Left cardiac atrium (tissue), 4 donors: ENCODE measurements at places on chromosomes 16 and 17. TPM values are rescaled to one million over a fixed set of nuclear protein-coding genes. Genes with fewer than 3 reads are reported as not detected.

DHRS7C gene
- total RNA-seq, result 82.3 TPM

DNA sequence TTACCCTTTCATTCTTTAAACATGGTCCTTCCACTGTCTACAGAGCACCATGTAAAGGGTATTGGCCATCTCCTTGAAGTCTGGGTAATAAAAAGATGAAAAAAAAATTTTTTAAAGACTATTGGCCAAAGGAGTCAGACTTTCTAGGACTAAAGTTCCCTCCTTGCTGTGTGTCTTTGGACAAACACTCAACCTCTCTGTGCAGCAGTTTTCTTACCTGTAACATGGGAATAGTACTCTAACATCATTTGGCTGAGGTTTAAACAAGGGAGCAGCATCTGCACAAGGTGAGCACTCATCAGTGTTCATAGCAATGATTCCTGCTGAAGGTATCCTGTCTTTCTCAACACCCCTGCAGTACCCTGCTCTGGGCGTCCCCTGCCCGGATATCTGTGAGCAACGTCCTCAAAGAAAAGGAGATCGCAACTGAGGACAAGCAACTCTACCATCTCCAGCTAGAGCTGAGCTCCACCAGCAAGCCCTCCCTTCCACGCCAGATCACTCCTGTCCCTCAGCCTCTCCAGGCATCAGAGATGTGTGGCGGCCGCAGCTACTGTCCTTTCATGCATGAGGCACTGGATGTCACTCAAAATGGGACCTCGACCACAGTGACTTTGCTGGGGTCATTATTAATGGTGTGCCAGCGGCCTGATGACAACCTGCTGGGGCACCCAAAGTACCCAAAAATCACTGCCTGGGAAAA is 29.5 kb upstream of the RPH3AL start:
- DNase-seq, result no peak

DNA sequence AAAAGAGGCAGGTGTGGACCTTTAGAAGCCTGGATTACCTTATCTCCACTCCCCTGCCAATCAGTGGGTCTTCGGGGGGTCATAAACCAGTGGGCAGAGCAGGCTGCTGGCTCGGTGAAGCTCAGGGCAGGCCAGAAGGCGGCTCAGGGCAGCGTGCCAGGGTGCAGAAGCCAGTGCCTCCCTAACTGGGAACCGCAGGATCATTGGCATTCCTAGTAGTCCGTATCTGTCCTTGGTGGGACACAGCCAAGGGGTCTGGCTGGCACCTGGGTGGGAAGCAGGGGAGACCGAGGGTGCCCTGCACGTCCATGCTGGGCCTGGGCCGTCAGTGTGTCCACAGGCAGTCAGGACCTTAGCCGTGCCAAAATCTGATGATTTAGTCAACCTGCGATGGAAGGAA is 76.8 kb downstream of the SEC14L1 start:
- no peak for DNase-seq

SLC2A4 gene
- total RNA-seq, result 79.1 TPM

GRCh38 chr16:82011199-82011641 is at the start of gene SDR42E1:
SDR42E1 (minus strand) TSS chr16:82011470; CDS start chr16:82000858, 10,612 bp downstream.
- DNase-seq, result peak; percentile 38

GRCh38 chr17:12985431-12986293 is 32.2 kb downstream of the ELAC2 start:
- DNase-seq, result no peak

GRCh38 chr16:89198417-89199240 is 1.7 kb downstream of the SLC22A31 start:
- DNase-seq, result no peak

CD300E gene
- total RNA-seq, result 0.65 TPM

GRCh38 chr17:36203335-36203734 is 6.8 kb upstream of the CCL3L1 start:
- no peak for DNase-seq

DNA sequence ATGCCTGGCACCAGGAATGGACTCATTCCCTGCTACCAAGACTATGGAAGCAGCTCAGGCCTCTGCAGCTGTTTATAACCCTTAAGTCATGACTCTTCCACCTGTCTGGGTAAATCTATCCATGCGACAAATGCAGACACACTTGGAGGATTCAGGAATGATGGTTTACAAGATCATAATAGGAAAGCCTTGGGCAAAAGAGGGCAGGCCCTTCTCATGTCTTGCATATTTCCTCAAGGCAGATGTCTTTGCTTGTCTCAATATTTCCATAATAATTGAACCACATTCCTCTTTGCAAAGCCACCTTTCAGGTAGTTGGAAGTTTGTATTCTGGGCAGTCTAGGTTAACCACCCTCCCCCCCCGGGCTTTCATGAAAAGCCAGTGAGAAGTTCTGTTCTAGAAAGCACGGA is 884 bp upstream of the JPT1 start:
- no peak for DNase-seq

GRCh38 chr16:68396481-68396880 is 51.8 kb downstream of the SMPD3 start:
- DNase-seq, result no peak

GRCh38 chr17:17204041-17204591 is 2.0 kb downstream of the PLD6 start:
- DNase-seq, result no peak

METRNL gene
- 84.4 TPM for total RNA-seq

- no peak for DNase-seq
Observed at GRCh38 chr17:62172492-62173291, 107.6 kb upstream of the MED13 start.

DNA sequence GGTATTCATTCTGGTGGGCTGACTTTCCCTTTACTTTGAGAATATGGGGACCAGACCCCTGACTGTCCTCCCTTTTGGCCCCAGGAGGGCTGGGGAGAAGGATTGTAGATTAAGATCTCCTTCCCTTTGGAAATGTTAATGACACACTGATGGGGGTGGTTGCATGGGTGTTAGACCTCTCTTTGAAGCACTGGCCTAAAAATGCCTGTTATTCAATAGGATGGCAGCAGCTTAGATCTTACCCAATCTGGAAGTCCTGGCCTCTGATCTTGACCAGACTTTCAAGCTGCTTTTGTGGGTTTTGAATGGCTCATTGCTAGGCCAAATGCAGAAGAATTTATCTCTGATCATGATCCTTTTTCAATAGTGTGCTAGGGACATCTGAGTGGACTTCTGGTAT is 25.7 kb downstream of the MAP3K3 start:
- DNase-seq, result no peak

PRR35 gene
- total RNA-seq, result not detected

- no peak for DNase-seq
Observed at GRCh38 chr17:9594065-9594464, 17.6 kb downstream of the CFAP52 start.

DNA sequence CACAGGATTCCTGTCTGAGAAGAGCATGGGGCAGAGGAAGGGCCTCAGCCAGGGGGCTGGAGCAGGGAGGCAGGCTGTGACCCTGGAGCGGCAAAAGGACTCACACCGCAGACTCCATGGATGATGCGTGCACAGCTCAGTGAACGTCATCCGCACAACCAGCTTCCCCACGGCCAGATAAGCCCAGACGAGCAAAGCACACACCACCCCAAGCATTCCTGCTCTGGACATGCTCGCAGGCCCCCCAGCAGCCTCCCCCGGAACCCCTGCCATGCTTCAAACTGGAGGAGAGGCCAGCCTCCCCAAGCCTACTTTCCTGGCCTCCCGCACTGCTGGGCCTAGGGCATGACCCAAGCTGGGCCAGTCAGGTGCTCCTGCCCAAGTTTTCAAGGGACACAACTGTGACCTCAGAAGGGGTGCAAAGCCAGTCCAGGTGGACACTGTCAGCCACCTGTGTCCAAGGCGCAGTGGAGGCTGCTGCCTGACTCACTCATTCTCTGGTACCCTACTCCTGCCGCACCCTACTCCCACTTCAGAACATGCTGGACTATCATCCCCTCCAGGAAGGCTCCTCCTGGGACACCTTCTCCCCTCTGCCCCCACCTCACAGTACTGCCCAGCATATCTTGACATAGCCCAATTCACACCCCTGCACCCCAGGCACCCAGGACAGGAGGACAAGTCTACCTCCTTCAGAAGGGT is 4.8 kb downstream of the BCAR1 start:
- DNase-seq, result peak; percentile 23

KRT23 gene
- total RNA-seq, result not detected

DNA sequence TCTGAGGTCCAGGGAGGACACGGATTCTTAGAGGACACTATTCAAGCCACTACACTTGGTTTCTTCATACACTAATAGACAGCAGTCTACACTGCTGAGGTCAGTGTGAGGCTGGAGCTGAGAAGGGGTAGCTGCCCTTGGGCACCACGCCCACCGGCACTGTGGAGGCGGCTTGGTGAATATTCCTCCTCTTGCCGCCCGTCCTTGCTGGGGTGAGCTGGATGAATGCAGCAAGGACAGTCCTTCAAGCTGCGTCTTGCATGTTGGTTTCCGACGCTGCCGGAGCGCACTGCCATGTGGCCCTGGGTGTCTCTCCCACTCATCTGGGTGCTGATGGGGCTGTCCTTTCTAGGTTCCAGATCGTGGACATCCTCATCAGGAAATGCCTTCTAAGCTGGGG is 2.6 kb downstream of the ZNF205 start:
- DNase-seq, result no peak

ADAD2 gene
- total RNA-seq, result not detected

DNA sequence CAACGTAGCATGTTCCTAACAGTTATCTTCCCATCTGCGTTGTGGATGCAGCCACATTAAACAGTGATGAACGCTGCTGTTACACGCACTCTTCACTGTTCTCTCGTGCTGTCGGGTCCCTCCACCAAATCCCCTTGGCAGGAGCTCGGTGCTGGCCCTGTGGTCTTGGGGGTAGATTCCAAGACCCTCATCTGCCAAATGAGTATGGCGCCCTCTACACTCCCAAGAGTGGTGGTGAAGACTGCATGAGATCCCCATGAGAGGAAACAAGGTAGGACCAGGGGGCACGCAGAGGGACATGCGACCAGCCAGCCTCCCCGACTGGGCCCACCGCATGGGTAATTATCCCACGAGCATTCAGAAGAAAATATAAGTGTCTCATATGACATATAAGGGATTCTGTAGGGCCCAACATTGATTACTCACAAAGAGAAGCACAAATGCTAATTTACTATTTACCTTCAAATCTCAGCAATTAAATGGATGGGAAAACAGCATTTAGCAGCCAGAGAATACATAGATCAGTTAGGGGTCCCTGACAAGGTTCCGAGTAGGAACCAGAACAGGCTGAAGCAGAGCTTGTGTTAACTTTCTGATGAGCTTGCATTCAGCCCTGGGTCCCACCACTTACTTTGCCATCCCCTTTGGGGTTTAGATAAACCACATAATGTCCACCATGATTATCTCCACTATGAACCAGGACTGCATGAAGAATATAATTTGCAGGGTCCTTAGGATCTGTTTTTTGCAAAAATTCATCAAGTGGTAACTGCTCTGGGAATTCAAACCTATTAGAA is 23.8 kb downstream of the LITAFD start:
- no peak for DNase-seq

POLR2A gene
- 42.8 TPM for total RNA-seq

MEIOC gene
- total RNA-seq, result 0.10 TPM

TMEM238L gene
- not detected for total RNA-seq

DNA sequence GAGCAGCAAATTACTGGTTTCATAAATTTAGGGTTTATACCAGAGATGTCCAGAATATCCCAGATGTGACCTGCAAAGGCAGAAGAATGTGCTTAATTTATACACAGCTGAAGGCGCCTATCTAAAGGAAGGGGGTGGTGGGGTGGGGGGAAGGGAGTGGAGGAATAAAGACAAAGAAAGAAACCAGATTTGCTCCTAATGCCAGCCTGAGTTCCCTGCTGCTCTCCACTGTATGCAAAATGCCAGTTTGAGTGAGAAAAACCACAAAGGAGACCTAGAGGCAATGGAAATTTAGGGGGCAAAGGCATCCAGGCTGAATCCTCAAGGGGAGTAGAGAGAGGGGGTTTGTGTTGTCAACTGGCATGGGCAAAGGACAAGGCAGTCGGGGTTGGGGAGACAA is 161.5 kb upstream of the TOX3 start:
- no peak for DNase-seq

OMG gene
- 0.56 TPM for total RNA-seq

DNA sequence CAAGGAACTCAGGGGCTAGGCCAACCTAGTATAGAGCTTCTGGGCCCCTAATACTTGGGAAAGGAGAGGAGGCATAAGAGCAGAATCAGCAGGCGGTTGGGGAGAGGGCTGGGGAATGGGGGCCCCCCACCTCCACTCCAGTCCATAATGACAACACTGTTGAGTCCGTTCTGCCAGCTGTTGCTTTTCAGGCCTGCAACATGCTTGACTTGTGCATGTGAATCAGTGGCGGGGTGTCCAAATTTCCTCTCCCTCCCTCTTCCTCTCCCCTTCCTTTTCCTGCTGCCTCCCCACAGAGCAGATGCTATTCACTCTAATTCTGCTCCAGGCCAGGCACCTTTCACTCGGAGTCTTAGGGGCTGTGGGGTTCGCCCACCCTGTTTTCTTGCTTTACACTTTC is 31.7 kb downstream of the SGSM2 start:
- no peak for DNase-seq
